ENCODE measurements at places on chromosomes 6 and 20. TPM values are rescaled to one million over a fixed set of nuclear protein-coding genes. Genes with fewer than 3 reads are reported as not detected.

Gene GLP1R
- not detected for polyA plus RNA-seq

- peak; percentile 73 for DNase-seq
Measured at GRCh38 chr6:22025468-22026163, 271.2 kb downstream of the PRL start.

DNA sequence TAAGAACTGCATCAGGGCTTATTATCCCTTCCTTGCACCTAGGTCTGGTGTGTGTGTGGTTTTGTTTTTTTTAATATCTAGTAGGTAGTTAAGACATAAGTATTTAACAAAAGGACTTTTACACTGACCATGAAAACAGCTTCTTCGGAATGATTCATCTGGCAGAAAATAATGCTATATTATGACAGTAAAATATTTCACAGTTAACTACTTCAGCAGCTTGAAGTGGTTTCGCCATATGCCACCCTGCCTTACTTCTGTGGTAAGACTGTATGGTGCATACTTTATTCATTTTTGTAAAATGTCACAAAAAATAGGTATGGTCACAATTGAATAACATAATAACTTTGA is 858 bp upstream of the PTPRK start:
- no peak for DNase-seq

- DNase-seq: no peak
Measured at GRCh38 chr6:46325561-46326530, 155.1 kb upstream of the ENPP5 start.
